ENCODE measurements at places on chromosomes 7 and 10. TPM values are rescaled to one million over a fixed set of nuclear protein-coding genes. Genes with fewer than 3 reads are reported as not detected.

PHF14 gene
- 21.8 TPM for total RNA-seq

SFRP4 gene
- not detected for total RNA-seq

MGMT gene
- 25.7 TPM for total RNA-seq

AKR1C8 gene
- total RNA-seq: not detected

VSTM4 gene
- not detected for total RNA-seq

MEOX2 gene
- total RNA-seq: not detected

LRRC18 gene
- not detected for total RNA-seq

JAKMIP3 gene
- 0.08 TPM for total RNA-seq

FKBP6 gene
- total RNA-seq: not detected

GIMAP8 gene
- total RNA-seq: not detected

DNA sequence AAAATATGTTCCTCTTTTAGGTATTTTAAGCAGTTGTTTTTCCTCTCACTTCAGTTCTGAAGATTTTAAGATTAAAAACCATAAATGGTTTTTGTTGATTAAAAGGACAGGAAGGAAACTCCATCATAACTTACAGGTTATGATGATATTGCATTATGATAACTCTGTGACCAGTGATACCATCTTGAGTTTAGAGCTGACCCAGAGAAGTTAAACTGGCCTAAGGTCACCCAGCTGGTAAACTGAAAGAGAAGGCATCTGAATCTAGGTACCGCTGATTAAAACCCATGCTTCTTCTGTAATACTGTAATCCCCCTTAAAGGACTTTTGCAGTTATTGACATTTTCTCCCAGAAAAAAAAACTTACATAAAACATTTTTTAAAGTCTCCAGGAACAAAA is 29.6 kb downstream of the LOXL4 start:
- DNase-seq: no peak

- no peak for DNase-seq
Observed at GRCh38 chr7:75694638-75695399, 43.9 kb downstream of the HIP1 start.

DNA sequence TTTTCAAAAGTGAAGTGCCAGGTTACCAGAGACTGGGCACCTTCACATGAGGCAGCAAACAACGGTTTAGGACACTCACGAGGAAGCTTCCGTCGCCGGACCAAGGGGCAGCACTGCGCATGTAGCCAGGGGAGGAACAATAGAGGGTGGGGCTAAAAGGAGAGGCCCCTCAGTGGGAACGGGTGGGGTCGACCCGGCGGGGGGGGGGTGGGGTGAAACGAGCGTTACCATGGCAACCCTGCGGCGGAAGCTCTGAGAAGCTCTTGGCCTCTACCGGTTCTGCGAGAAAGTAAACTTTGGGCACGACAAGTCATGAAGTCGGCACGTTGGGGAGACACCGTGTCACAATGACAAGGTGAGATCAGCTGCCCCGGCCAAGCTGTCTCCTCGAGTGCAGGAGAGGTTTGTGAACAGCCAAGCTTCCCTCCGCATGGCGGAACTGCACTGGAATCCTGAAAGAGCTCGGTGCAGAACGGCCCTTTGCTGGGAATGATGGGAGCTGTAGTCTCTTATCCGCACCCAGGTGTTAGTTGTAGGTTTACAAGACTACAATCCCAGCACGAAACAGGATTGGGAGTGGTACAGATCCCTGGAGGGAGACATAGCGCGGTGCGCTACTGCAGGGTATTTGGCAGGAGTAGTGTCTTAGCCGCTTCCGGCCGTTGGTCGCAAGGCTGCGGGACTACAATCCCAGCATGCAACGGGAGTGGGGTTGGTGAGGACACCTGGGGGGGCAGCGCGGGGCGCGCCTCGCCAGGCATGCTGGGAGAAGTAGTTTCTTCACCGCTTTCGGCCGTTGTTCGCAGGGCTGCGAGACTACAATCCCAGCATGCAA is 72.8 kb upstream of the ZNF722 start:
- DNase-seq: no peak

GRCh38 chr10:90788968-90789367 is 68.9 kb downstream of the HTR7 start:
- no peak for DNase-seq

- DNase-seq: peak; percentile 21
Observed at GRCh38 chr10:17781856-17782255, 27.3 kb upstream of the MRC1 start.

GRCh38 chr10:106565546-106565945 is 599.0 kb downstream of the SORCS1 start:
- no peak for DNase-seq

GRCh38 chr10:29237786-29238185 is 51.1 kb upstream of the LYZL1 start:
- DNase-seq: no peak

DNA sequence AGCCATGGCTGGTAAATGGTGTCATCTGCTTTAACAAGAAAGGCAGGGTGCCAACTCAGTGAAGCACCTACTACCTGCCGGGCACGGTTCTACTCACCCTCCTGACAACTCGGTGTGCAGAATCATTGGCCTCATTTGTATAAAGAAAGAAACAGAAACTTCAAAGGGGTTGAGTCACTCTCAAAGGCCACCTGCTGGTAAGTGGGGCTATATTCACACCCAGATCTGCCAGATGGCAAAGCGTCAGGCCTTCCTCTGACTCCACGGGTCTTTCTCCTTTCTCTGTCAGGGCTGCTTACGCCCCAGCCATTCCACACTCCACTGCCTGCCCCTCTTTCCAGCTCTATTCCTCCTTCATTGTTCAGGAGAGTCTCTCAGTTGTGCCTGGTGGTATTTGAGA is 309.2 kb downstream of the GFRA1 start:
- peak; percentile 8 for DNase-seq

GRCh38 chr7:150732786-150733481 is 4.3 kb upstream of the GIMAP5 start:
- DNase-seq: no peak

GRCh38 chr10:72257051-72257892 is 16.5 kb upstream of the DDIT4 start:
- DNase-seq: no peak

DNA sequence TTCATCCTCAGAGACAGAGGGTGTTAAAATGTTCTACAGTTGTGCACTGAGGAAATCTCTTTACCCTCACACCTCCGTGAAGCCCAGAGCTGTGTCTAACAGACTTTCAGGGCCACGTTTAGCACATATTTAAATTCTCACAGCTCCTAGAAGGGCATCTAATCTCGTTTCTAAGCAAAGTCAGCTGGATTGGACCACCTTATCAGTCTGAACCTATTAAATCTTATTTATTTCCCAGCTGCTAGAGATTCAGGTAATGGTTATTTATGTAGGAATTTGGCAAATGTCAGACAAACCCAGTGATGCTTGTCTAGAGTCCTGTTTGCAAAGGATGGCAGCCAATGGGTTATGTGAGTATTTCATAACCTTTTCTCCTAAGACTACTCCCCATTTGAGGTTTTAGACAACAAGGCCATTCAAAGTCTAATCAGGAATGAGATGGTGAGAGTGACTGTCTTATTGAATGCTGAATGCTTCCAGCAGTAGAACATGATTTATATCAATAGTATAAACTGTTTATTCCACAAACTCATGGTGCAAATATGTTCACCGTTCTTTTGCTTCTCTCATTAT is 54.8 kb upstream of the EXOC4 start:
- no peak for DNase-seq

DNA sequence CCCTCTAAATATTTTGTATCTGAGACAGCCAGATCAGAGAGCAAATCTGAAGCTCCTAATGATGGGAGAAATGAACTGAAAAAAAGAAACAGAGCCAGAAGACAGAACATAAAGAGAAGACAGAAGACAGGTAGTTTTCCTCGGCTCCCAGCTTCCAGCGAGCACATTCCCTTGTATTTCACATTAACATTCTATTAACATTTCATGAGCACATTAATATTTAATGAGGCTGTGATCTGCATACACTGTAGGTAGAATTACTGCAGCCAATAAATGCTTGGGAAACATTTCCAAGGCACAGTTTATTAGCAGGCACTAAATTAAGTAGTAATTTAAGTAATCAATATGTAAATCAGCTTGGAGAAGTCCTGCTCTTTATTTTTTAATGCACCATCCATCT is 349.9 kb downstream of the ELMO1 start:
- DNase-seq: no peak

DNA sequence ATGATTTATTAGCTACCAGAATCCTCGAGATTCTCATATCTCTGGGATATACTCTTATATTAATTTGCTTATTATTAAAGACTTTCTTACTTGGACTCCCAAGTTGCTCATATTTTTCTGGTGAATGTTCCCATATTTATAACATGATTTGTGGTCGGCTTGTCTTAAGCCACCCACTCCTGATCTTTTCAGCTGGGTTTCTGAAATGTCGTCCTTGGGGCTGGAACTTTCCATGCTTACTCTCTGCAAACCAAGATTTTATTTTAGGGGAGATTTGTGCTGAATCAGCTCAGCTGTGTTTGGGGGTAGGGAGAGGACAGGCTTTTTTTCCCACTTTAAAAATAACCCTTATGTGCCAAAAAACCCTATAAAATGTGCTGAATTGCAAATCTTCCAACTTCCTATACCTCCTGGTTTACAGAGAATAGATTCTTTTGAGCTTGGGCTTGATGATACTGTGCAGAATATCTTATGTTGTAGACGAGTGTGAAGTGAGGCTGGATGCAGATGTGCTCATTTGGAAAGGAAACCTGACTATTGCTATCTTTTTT is 162.1 kb downstream of the SND1 start:
- DNase-seq: no peak

GRCh38 chr7:105759670-105760550 is 116.5 kb downstream of the ATXN7L1 start:
- DNase-seq: peak; percentile 91

GRCh38 chr7:36265680-36266079 is 112.6 kb downstream of the EEPD1 start:
- DNase-seq: peak; percentile 71

DNA sequence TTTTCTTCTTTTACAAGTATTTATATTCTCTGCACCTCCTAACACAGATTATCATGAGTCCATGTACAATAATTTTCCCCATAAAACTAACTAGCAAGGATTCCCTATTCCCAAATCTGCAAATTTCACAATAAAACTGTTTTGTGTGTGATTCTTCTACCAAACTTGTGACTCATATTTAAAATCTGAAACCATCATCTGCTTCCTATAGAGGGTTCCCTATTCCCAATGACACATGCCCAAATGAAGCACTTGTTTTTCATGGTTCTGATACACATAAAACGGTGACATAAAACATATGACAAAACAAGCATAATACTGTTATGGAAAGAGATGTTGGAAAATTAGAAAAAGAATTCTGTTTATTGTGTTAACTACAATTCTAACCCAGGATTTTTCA is 657.6 kb downstream of the PARD3 start:
- DNase-seq: no peak

- no peak for DNase-seq
Observed at GRCh38 chr10:62812672-62813439, 3.3 kb downstream of the EGR2 start.

DNA sequence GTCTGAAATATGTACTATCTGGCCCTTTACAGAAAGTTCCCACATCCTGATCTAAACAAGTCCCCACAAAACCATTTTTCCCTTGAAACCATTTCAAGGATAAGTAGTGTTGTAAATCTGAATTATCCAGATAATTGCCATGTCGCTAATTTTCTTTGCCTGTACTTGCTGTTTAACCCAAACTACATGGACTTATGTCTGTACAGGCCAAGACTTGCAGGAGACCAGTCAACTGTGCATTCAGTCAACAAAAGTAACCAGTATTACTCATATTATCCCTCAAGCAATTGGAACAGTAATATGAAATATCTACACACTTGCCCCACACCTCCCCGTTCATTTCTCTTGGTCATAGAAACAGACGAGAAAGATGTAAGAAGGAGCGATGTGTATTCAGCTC is 347.8 kb upstream of the NFE2L3 start:
- no peak for DNase-seq

DNA sequence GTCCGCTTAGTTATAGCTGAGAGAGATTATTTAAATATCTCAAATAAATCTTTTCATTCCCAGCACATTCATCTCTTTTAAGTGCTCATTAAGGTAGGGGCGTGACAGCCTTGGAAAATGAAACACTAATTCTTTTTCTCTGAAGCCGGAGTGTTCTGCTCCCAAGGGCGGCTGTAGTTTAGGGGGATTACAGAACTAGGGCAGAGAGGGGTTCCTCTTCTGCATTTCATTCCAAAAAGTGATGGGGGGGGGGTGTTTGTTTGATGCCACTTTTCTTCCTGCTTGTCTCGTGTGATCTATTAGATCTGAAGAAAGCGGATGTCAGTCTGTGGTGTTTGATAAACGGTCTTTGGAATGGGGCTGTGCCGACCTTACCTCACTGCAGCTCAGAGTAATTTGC is 506.5 kb upstream of the MGMT start:
- DNase-seq: no peak

- no peak for DNase-seq
Observed at GRCh38 chr10:20299034-20299736, 483.0 kb downstream of the PLXDC2 start.

GRCh38 chr7:88223265-88223664 is 3.4 kb upstream of the SRI start:
- DNase-seq: no peak

DNA sequence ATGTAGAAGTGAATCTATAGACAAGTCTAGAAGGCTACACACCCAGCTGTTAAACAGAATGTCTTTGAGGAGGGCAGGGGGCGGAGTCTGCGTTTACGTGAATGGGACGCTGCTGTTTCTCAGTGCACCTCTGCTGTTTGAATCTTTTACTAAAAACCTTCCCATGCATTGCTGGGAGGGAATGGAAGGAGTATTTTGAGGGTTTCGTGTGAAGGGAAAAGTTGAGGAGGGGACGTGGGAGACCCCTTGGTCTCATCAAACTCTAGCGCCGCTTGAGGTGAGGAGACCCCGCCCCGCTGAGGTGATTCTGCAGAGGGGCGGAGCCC is 492 bp upstream of the VCL start:
- no peak for DNase-seq

GRCh38 chr7:126202177-126202576 is 1050.6 kb downstream of the GRM8 start:
- DNase-seq: no peak

- no peak for DNase-seq
Observed at GRCh38 chr10:126702181-126702580, 31.7 kb upstream of the C10orf90 start.

- no peak for DNase-seq
Observed at GRCh38 chr10:122421742-122422141, 32.7 kb upstream of the ARMS2 start.

DNA sequence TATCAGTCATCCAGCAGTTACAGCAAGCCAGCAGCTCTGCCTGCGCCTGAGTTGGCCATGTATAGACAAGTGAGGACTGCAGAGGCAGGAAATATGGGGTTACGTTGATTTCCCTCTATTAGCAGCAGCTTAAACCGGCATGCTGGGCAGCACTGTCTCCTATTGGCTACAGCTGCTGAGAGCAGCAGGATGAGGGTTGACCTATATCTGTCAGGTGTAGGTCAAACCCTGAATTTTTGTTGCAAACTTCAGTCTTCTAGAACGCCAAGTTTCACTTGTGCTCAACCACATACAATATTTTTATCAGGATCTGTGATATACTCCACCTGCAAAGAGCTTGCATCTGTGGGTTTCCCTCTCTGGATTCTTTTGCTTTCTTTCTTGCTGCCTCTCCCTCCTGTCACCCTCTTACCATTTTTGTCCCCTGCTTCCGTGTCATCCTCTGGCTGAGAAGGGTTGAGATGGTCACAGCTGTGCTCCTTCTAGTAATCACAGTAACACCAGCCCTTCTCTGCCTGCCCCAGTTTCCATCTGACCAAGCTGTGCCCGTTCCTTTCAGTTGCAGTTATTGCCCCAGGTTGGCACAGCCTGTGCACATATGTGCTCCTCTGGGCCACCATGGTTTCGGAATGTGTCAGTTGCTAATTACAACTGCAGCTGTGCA is 23.8 kb upstream of the GLCCI1 start:
- no peak for DNase-seq

- no peak for DNase-seq
Observed at GRCh38 chr10:77163670-77164348, 473.8 kb downstream of the KCNMA1 start.

All from HT-29 (cell line).